ENCODE measurements at places on chromosomes 11 and 22.

DNA sequence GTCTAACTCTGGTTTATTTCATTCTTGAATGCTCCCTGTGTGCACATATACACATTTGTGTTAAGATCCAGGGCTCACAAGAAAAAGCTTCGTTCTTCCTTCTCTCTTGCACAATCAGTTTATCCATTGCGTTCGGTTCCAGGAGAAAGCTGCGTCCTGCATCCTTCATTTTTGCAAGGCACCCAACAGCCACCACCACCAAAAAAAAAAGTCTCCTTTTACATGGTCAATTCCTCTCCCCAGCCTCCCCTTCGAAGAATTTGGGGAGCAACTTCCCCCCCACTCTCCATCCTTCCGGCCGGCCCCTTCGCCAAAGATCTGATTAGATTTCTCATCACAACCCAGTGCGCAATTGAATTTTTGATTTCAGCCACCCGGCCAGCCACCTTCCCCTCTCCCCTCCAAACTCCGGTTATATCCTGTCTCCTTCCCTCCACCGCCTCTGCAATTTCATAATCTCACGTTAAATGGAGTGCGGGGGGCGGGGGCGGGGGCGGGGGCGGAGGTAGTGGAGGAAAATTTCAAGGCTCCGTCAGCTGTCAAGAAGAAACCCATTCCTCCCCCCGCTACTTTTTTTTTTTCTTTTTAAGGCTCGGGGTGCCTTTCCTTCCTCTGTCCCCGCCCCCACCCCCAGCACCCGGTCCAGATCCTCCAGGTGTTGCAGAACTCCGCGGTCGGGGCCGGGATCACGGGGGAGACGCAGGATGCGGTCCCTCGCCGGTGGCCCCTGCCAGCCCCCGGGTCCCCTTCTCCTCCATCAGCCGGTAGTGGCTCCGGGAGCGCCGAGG is 1166.5 kb downstream of the LRRC4C start:
- DNase-seq: no peak

- DNase-seq: no peak
These were observed 19.2 kb upstream of the GALNT18 start for GRCh38 chr11:11640996-11641395.

DNA sequence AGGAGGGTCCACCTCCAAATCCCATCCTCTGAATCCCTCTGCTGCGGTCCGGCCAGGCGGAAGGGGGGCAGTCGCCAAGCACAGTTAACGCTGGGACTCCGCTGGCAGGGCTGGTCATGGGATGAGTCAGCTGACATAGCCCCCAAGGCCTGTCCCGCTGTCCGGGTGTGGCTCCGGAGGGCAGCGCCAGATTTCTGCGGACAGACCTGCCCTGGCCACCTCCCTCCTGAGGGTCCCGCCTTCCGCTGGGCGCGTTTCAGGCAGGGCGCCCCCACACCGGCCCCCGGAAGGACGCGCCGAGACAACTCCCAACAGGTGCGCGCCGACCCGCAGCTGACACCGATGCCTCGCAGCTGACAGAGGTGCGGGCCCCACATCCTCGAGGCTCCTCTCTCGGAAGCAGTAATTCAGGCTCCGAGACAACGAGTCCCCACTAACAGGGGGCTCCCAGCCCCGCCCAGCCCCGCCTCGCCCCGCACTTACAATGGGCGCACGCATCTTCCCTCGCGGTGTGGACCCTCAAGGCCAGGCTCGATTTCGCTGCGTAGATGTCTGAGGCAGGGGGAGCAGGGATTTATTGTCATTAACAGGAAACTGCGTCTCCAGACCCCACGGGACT is 607 bp downstream of the PLAAT3 start:
- DNase-seq: no peak

DNA sequence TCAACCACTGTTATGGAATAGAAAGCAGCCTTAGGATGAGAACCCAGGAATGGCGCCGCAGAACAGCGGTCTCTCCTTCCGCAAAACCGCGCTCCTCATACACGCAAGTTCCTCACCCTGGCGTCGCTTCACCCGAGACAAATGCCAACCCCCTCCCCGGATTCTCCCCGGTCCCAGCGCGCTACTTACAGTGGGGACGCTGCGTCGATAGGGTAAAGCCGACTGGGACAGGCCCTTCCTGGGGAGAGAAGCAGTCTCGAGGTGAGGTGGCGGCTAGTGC is 287 bp downstream of the RPS13 start:
- no peak for DNase-seq

- no peak for DNase-seq
These were observed 29.7 kb downstream of the USH1C start for GRCh38 chr11:17514476-17514875.

DNA sequence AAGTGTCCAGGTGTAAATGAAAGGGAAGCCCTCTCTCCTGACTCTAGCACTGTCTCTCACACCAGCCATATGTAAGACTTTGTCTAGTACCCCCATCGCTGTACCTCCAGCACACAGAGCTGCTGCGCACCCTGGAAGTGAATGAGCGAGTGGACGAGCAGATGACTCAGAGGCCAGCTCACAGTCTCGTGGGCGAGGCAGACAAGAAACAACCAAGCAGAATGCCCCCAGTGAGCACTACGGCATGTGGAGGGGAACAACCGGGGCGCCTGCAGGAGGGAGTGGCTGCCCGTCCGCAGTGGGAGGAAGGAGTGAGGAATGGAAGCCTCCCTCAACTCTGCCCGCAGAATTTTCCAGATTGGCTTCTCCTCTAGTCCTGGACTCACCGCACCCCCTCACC is 46.4 kb downstream of the MCM5 start:
- no peak for DNase-seq

DNA sequence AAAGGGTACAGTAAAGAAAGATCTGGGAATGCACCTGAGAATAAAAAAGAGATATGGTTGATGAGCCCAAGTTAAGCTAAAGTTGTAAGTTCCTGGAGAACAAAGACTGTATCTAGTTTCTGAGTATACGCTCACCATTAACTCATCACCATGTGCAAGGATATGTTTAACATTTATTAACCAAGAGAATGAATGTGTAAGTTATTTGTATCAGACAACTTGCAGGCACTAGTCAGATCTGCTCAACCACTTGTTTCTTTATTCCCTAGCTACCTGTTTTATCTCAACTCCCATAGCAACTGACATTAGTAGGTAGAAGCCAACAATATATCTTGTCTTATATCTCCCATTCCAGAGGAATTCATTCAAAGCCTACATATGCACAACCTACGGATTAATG is 74.9 kb upstream of the KCNA4 start:
- DNase-seq: no peak

- no peak for DNase-seq
These were observed 40.8 kb downstream of the BID start for GRCh38 chr22:17733466-17733865.

DNA sequence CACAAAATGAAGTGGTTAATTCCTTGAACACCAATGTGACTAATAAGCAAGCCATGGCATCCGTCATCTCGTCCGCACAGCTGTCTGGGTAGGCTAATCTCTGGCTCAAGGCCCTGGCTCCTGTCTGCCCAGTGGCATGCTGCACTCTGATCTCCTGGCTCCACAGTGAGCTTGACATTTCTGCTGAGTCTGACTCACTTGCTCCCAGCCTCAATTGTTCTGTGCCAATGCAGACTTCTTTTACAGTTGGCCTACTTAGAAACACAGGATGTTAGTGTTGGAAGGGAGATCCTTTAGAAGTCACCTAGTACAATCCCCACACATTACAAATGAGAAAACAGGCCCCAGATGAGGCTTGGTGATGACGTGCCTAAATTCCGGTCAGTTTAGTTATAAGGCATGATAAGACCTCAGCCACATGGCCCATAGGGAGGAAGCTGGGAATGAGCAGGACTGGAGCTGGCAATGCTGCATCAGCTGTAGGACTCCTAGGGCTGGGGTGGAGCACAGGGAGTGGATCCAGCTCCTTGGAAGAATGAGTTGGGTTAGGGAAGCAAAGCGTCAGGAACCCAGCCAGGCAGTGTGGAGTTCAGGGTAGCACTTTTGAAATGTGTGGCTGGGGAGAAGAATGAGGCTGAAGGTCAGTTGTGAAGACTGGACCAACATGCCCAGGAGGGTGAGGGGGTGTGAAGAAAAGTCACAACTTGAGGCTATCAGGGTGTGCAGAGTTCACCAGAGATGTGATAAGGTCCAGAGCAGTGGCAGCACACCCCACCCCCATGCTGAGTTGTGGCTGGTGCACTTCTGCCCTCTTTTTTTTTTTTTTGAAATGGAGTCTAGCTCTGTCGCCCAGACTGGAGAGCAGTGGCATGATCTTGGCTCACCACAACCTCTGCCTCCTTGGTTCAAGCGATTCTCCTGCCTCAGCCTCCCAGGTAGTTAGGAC is 70.2 kb upstream of the EED start:
- peak; percentile 33 for DNase-seq

DNA sequence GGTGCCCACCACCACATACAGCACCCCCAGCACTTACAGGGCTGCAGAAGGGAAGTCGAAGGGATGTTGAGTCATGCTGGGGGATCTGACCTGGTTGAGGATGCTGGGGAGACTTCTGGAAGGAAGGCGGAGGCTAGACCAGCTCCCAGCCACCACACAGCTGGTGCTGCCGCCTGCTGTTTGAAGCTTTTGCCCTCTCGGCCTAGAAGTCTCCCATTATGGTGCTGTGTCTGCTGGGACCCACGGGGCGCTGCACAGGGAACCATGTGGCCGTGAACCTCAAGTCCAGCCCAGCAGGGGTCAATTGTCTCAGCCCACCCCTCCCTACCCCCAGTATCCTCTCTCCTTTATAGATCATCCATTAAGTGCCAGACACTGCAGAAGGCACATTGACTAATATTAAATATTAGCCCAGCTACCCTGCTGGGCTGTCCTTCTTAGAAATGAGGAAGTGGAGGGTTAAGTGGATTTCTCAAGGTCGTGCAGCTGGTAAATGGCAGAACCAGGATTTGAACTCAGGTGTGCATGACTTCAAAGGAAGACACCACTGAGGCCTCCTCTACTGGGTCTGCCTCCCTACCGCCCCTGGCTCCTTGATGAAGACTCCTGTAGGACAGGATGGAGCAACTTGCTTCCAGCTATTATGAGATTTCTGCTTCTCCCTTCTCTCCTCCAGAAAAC is 49.7 kb downstream of the CYTH4 start:
- DNase-seq: no peak

- DNase-seq: no peak
These were observed 6.7 kb downstream of the KCNE3 start for GRCh38 chr11:74460481-74461154.

DNA sequence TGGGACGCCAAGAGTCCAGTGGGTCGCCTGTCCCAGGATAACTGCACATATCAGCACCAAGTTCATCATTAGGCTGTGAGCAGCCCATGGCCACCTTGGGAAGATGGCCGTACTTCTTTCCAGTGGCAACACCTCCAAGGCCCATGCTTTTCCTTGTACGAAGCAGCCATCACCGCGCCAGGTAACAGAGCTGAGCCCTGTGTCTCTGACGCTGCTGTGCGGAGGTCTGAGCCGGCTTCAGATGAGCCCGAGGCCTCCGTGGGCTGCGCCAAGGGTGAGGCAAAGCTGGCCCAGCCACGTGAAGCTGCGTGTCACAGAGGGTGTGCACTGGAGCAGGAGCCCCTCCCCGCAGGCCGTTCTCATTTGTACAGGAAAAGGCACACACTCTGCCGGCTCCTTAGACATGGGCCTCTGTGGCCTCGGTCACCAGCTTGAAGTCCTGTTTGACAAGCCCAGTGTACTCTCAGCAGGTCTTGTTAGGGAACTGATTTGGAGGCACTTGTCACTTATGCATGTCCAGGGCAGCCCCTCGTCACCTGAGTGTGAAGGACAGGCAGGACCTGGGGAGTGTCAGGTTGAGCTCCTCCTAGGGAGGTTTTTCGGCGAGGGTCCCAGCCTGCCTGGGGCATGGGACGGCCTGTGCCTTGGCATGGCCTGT is 401.5 kb downstream of the TBC1D22A start:
- no peak for DNase-seq

- DNase-seq: no peak
These were observed 62.7 kb downstream of the TECTA start for GRCh38 chr11:121163658-121164308.

DNA sequence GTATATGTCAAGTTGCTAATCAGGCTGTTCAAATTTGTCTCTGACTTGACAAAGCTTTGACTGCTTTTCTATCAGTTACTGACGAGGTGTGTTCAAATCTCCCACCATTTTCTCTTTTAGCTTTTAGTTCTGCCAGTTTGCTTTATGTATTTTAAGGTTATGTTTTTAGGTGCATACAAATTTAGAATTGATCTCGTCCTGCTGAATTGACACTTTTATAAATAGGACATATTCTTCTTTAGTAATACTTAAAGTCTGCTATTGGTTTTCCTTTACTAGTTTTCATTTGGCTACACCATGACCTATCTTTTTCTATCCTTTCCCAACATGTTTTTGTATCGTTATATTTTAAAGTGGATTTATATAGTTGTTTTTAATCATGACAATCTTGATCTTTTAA is 65.7 kb upstream of the KCNQ1OT1 start:
- no peak for DNase-seq

DNA sequence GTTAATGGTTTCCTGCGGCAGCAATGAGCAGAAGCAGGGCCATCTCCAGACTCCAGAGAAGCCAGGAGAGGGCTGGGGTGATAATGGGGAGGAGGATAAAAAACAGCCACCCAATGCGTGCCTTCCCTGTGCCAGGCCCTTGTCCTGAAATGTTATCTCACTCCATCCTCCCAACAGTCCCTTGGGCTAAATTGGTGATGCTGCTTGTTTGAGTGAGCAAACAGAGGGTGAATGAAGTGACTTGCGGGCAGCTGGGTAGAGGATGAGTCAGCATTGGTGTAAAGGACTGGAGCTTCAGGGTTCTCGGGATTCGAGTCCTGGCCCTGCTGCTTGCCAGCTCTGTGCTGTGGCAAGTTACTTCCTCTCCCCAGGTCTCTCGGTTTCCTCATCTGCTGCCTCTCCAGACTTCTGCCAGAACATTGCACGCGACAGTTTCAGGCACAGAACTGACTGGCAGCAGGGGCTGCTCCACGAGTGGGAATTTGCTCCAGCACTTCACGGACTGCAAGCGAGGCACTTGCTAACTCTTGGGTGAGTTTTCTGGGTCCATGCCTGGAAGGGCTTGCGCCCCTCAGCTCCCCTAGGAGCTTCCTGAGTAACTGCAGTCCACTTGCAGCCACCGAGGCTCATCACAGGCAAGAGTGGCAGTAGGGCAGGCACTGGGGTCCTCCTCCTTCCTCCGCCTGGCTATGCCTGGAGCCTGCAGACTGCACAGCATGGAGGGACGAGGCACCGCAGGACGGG is at the start of gene P2RY6:
TSS of gene P2RY6 (plus strand) at position 403 of the 744 bp plus-strand sequence. CDS start 24,181 bp downstream, outside the sequence.
- peak; percentile 9 for DNase-seq

DNA sequence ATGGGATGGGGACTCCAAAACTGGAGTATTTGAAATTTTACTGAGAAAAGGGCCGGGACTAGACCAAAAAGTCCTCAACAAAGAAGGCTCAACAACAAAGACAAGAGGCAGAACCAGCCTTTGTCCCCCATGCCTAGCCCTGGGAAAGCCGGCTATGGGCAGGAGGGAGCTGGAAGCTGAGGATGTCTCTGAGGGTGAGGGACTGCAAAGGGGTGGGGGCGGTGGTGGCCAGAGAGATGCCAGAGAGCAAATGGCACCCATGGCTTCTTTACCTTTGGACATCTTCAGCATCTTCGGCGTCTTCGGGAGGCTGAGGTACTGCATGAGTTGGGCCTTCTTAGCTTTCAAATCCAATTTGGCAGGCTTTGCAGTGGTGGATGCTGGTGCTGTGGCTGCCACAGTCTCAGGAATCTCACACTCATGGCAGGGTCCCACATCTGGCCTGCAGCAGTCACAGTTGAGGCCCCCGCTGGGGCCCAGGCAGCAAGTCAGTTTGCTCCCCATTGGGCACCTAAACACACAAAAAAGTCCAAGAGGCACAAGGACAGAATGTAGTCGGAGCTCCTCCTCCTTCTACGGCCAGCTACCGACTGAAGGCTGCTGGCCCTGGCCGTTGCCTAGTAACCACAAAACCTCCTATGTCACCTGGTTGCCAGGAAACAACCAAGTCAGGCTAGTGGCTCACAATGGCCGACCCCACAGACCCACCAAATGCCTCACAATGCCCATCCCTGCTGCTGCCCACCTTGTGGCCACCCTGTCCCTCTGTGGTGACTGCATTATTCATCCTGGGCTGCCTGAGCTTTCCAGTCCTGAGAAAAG is at the start of gene C22orf42:
TSS of gene C22orf42 (minus strand) at position 592 of the 822 bp plus-strand sequence. CDS start at position 504, 88 bp downstream.
- DNase-seq: no peak

Measured in NCI-H446 treated with DMSO at 0.1 percent for 48 hours (cell line).